Stimulated activated CD8-positive, alpha-beta memory T cell treated with anti-CD3 and anti-CD28 coated beads, Interleukin-7, amount 100 ng/mL, for 1 hour (primary cell): ENCODE measurements at places on chromosomes 3 and 15.

GRCh38 chr3:184466413-184466960, 86.6 kb downstream of the CHRD start:
- DNase-seq: no peak

DNA sequence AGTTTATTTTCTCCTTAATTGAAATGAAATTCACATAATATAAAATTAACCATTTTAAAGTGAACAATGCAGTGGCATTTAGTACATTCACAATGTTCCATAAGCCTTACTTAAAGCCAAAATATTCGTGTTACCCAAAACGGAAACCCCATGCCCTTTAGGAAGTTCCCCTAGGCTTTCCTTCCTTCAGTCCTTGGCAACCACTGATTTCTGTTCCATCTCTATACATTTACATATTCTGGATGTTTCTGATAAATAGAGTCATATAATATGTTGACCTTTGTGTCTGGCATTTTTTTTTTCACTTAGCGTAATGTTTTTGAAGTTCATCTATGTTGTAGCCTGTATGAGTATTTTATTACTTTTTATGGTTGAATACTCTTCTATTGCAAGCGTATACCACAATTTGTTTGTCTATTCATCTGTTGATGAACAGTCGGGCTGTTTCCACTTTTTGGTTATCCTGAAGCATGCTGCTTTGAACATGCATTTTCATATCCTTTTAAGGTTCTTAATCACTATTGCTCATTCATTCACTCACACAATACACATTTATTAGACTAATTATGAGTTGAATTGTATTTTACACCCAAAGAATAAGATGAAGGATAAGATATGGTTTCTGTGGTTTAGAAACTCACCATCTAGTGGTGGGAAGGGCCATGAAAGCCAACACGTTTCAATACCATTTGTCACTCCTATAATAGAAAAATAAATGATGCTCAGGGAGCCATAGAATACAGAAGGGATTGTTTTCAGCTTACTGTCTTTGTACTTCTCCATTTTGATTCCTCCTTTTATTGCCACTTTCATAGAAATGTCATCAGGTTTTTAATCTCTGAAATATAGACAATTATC, 408.2 kb upstream of the CBLB start:
- no peak for DNase-seq

DNA sequence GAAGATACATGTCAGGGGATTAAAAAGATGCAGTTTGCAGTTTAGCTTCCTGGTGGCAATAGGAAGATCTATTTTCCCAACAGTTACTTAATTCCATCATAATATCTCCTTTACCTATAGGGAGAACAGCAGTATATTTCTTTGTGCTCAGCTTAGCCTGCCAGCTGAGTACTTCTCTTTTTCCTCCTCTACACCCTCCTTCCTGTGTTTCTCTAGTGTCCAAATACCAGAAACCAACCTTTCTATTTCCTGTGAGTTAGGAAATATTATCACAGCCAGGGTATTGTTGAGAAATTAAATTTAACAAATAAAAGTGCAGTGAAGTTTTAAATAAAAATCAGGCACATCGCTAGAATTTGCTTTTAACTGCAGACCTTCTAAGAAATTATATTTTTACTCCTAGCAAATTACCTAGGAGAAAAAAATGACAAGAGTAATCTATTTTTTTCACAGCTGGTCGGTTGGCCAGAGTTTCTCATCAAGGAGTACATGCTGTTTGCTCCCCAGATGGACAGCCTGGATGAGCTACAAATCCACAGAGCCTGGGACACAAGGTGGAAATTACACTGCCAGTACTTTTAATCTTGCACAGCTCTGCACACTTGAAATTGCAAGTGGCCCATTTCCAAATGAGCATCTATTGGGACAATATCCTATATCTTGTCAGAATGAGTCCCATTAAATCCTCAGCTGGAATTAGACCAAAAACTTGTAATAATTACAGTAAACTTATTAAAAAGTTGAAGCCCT, 185.2 kb upstream of the CFAP20DC start:
- no peak for DNase-seq

DNA sequence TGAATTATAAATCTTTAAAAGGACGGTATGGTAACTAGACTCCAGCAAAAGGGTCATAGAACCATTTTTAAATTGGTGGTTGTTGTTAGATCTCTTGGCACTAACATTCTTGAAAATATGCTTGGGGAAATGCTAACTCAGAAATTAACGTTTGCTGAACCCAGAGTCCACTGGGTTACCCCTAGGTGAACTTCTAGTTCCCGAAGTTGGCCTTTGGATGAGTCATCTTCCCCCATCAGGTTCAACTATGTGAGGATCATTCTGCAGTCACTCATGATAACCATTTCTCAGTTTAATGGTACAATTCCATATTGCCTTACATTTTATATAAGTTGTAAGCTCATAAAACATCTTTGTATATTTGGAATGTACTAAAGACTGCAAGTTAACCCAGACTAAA, 204.7 kb downstream of the THSD4 start:
- DNase-seq: no peak

- DNase-seq: no peak
Measured at GRCh38 chr3:71858503-71859122, 73.7 kb upstream of the PROK2 start.

GRCh38 chr3:162354356-162354755, 857.7 kb downstream of the OTOL1 start:
- no peak for DNase-seq

GRCh38 chr3:124686028-124686670, 44.1 kb upstream of the UMPS start:
- no peak for DNase-seq

- DNase-seq: no peak
Measured at GRCh38 chr3:69092030-69092516, 7.3 kb downstream of the ARL6IP5 start.

DNA sequence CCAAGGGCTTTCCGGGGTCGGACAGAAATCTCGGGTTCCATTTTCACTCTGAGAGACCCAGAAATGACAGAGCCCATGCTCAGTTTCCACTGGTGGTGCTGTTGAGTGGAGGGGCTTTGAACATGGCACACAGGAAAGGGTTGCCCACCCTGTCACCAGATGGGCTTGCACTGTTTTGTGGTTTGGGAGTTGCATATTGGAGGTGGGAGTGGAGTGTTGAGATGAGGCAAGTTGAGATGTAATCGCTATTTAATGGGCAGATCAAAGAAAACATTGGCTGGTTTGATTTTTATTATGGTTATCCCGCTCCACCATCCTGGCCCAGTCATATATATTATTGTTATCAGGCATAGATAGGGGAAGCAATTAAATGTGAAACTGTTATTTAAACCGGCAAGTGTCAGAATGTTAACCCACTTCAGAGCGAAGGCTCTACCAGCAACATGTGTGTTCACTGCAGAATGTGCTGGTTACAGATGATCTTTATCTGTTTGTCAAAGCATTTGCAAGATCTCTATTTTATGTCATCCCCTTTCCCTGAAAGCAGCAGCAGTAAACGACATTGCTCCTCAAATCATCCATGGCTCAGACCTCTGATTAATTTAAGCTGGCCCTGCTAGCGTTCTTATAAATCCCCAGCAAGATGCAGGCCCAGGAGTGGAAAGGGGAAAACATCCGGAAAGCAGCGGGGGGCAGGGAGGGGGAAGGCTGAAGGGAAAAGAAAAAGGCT, 58.3 kb upstream of the TSEN2 start:
- DNase-seq: no peak

GRCh38 chr15:23760024-23760423, 72.9 kb upstream of the NDN start:
- no peak for DNase-seq

DNA sequence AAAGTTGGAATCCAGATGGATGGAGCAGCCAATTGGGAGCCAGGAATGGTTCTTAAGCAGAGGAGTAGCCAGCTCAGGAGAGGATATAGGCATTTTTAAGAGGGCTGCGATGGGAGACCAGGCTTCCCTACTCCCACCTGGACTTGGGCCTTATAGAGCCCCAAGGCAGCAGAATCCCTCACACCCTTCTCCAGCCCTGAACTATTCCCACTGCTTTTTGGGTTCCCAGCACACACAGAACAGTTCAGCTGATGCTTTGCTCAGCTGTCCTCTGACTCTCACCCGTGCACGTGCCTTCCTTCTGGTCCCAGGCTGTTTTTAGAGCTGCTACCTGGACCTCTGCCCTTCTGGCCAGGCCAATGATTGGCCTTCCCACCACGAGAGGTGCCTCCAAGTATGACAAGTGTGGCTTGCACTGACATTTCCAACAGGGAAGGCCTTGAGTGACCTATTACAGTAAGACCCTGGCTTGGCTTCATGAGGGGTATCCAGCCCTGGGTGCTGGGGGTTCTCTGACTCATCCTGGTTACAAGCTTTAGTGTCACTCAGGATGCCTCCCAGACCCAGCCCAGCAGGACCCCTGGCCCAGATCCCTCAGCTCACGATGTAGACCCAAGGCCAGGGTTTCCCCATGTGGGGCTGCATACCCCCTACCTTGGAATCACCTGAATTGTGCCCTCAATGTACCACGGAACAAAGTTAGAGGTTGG, 25.2 kb downstream of the NOX5 start:
- DNase-seq: no peak

DNA sequence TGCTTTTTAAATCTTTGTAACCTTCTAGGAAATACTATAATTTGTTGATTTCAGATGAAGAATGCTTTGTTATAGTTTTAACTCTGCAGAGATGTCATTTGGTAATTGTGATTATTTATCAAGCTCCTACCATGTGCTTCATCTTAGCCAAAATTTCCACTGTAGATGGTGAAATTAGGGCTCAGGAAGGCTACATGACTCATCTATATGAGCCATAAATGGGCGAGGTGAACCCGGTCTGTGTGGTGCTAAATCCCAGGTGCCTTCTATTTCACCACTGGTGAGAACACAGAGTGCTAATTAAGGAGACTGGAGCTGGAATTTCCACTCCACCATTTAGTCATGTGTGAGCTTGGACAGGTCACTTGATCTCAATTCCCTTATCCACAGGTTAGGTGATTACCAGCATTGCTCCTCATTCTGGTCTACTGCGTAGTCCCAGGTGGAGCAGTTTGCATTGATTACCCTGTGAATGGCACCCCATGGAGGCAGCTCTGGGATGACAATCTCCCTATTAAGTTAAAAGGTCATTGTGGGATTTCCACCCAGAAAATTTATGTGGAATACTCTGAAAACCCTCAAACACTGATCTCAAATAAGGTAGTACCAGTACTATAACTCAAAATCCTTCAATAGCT, 2.8 kb upstream of the CCR3 start:
- no peak for DNase-seq

DNA sequence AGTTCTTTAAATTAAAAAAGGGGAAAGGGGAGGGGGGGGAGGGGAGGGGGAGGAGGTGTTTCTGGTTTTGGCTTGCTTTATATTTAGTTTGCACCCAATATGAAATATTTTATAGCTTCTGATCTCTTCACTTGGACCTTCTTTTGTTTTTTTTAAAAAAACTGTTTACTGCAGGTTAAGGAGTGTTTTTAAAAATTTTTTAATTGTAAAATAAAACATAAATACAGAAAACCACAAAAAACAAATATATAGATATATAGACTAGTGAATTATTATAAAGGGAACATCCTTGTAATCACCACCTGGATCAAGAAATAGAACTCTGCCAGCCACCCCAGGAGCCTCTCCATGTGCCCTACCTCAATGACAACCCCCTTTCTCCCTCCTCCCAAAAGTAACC, 861 bp upstream of the MYLK start:
- no peak for DNase-seq

- DNase-seq: no peak
Measured at GRCh38 chr15:41013691-41014414, 60.6 kb downstream of the CHAC1 start.

- DNase-seq: no peak
Measured at GRCh38 chr3:73924048-73924447, 299.3 kb upstream of the PDZRN3 start.

- DNase-seq: no peak
Measured at GRCh38 chr3:37737134-37737533, 124.5 kb upstream of the CTDSPL start.

- DNase-seq: no peak
Measured at GRCh38 chr3:172261054-172261453, 187.2 kb downstream of the GHSR start.

- no peak for DNase-seq
Measured at GRCh38 chr3:37559461-37559860, 302.2 kb upstream of the CTDSPL start.

DNA sequence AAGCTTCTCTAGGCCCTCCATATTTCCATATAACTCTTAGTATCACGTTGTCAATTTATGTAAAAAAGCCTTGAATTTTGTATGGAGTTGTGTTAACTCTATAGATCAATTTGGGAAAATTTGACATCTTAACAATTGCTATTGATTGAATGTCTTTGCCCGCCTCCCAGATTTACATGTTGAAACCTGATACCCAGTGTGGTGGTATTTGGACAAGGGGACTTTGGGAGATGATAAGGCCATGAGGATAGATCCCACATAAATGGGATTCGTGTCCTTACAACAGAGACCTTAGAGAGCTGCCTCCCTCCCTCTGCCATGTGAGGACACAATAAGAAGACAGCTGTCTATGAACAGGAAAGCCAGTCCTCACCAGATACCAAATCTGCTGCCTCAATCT, 21.1 kb upstream of the TNK2 start:
- DNase-seq: no peak

DNA sequence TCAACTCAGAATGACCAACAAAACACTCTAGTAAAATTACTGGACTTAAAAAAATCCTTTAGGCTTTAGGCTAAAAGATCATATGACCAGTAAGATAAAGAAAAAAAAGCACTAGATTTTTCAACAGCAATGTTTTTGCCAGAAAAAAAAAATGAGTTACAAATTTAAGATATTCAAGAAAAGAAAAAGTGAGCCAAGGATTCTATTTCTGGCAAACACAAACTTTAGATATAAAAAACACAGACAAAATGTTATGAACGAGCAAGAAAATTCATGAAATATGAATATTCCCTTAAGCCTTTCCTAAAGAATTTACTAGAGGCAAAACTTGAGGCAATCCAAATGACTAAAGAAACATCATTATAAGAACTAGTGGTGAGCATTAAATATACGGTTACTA, 8.6 kb downstream of the GOLGB1 start:
- DNase-seq: no peak

DNA sequence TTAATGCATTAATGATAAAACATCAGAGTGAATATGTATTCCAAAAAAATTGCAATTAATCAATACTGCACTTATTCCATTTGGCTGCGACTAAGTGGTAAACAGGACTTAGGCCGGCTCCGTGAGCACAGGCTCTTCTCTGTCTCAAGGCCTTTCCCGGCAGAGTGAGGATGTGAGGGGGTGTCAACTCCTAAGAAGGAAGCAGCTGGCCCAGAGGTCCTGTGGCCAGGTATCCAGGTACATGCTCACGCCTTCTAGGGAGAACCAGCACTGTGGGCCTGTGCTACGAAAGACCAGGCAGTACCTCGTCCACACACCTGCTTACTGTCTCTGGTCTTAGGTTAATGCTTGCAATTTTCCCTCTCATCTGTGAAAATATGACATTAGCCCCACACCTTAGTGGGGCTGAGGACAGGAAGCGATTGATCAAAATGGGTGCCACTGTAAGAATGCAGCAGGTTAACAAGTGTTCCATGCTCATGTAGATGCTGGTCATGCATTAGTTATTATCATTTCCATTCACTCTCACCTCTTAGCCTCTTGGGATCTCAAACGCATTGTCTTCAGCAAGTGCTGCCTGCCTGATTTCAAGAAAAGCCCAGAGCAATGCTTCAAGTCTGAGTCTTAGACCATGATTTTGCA, 175.3 kb downstream of the ABHD5 start:
- no peak for DNase-seq
